ENCODE measurements at places on chromosomes 2 and 18.

GRCh38 chr2:142965443-142965842, 88.0 kb downstream of the KYNU start:
- no peak for DNase-seq

DNA sequence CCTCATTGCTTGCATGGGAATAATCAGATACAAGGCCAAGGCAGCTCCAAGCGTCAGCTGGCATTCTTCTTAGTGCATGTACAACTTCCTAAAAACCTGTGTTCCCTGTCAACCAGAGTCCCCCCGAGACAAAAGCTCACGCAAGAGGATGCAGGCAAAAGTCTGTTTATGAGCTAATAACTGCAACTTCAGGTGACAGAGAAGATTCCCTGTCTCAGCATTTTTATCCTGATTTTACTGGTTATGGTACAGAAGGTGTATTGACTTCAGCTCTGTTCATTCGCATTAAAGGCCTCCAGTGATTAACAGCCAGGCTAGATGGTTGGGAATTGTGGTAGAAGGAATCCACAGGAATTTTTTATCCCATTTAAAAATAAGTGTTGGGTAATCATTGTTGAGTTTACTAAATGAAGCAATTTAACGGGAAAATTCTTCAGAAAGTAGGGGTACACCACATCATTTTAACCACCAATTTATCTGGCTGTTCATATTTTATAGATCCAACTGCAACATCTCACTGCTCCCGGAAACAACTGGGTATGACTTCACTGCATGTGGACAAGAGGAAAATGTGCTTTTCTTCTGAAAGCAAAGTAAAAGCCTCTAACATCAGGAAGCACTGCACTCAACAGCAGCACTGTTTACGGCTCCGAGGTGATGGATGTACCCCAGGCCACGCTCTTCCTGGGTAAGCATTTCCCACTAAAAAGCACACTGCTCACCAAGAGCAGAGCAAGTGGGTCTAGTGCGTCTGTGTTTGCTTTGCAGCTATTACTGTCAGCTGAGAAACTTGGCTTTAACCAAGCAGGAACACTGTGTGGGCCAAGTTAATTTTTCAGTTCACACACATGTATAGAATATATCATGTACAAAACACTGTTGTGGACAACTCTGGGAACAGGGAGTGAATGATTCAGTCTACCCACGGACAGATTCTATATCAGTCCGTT, 31.9 kb downstream of the CCBE1 start:
- no peak for DNase-seq

DNA sequence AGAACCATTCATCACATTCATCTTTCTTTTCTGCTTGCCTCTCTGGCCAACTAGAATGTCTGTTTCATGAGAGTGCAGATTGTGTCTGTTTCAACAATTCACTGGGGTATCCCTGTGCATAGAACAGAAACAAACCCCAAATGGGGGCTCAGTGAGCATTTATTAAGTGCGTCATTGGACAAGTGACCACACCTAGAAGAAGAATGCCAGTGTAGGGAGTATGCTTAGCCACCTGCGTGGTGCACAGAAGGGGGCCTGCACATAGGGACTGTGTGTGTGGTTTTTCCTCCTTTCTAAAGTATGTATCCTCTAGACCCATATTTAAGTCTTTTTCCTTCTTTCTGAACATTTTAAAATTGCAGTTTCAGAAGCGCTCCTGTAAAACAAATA, 255.9 kb downstream of the AGAP1 start:
- no peak for DNase-seq

DNA sequence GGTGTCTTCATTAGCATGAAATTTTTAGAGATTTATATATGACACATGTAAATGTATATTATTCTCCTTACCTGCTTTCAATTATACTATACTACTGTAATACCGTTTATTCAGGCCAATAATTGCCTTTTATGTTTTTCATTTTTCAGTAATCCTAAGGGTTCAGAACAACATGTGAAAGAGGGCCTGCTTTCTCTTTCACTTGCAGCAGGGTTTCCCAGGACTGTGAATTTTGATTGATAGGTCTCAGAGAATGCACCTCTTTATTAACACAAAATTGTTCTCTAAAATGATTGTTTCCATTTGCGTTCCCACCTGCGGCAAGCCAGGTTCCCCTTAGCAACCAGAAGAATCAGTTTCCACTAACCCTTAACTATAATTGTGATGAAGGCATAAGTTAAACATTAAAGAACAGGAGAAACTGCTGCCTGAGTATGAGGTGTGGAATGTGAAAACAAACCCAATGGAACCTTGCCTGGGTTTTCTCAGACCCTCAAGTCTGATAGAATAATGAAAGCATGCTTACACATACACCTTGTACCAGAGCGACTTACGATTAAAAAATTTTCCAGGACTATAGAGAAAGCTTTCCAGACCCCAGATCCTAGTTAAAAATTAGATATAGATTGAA, 1591.2 kb upstream of the LRRTM1 start:
- DNase-seq, result no peak

- DNase-seq, result no peak
Measured at GRCh38 chr18:50401888-50402287, 27.0 kb downstream of the SKA1 start.

DNA sequence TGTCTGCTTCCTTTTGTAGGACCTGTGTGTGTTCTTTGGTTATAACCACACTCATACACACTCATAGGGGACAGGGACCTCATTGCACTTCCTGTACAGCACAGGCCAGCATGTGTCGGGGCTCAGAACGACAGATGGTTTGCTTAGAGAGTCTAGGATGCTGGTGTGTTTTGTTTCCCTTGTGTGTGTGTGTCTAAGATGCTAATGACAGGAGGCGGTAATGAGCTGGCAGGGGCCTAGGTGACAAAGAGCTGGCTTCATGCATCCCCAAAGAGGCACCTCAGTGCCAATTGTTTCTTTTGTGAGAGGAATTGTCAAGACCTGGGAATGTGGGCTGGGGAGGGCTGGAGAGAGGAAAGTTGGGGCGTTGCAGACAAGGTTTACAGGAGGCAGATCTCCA, 66.6 kb downstream of the CELF4 start:
- no peak for DNase-seq

DNA sequence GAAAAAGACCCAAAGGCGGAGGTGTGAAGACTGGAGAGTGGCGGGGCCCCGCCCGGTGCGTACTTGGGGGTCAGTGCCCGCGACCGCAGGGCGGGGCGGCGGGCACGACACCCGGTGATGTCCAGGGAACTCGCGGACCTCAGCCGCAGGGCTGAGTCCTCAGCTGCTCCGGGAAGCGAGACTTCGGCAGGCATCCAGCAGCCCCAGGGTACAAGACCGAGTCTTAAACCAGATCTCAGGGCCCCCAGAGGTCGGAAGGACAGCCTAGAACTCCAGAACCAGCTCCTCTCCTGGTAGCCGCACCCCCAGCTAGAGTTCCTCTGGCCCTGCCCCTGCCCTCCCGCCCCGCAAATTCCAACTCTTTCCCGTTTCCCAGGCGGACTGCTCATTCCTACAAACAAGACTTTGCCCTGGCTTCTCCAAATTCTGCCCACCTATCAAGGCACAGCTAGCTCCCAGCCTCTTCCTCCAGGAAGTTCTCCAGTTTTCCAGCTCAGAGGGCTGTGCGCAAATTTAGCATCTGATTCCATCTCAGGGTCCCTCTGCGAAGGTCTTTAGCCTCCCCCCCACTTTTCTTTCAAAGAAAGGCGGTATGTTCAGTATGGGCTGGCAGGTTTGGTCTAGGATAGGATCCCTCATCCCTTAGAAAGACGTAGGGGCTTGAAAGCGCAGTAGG, 26.0 kb upstream of the NOTO start:
- DNase-seq, result no peak

DNA sequence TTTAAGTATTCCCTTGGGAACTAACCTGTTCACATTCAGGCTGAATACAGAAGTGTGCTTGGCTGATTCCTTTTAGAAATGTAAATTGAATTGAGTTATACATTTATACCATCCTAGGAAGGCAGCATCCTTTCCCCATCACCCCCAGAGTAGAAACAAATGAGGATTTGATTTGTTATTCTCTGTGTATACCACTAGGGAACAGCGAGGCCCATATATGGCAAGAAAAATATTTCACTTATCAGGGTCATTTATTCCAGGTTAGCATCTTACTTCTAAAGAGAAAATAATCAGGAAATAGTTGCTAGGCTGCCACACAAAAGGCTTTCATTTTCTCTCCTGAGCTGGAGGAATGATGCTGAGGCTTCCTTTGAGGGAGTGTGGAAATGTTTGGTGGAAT, 516.9 kb downstream of the PIK3C3 start:
- no peak for DNase-seq

DNA sequence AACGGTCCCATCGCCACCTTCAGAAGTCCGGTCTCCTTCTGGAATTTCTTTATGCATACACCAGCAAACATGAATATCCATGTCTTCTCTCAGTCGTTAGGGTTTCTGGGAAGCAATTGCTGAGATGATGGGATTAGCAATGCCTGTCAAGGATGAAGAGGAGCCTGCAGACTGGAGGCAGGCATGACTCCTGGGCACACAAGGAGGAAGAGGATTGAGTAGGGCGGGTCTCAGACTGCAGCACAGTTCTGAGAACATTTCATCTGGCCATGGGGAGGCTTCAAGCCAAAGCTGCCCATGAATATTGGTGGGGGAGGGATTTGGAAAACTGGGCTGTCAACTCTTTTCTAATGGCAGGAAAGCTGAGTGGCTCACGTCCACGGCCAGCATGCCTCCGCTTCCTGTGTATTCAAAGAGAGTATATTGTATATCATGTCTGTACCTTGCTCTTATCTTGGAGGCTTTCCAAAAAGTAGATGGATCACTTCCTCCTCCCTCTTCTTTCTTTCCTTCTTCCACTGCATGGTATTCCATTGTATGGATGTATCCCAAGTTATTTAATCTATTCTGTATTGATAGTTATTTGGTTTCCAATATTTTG, 24.5 kb downstream of the MC2R start:
- DNase-seq, result no peak

DNA sequence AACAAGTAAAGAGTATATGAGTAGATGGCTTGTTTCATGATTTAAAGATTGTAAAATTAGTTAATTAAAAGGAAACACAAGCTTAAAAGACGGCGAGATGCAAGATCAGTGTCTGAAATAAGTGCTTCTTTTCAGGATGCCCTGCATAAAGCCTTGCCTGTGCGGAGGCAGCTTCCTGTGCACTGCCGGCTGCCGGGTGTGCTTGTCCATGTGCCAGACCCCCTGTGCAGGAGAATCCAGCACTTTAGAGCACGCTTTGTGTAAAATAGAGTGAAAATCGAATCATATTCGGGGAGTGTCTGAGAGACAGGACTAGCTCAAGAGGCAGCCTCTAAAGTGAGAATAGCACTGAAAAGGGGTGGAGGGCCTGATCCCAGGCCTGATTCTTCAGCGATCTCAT, 154.7 kb downstream of the CHST9 start:
- no peak for DNase-seq

DNA sequence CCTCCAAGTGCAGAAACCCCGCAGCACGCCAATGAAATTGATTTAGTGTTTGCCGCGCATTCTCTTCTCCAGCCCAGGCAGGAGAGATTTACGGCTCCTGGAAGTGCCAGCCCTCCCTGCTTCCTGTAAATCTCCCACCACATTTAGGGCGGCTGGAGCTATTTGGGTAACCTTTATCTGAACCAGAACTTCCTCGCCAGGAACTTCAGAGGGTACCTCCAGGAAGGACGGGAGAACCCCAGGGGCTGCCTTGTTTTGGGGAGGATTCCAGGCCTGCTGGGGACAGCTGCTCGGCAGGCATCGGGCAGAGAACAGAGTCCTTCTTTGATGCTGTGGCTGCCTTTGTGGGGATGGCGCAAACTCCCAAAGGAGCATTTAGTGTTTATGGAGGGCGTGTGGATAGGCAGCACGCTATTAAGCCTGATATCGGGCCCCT, 122.0 kb upstream of the MYCN start:
- no peak for DNase-seq

GRCh38 chr2:179440642-179441251, 176.1 kb upstream of the SESTD1 start:
- no peak for DNase-seq

- DNase-seq, result no peak
Measured at GRCh38 chr2:44201648-44202165, 33.0 kb downstream of the PPM1B start.

- DNase-seq, result peak; percentile 10
Measured at GRCh38 chr2:164028814-164029534, 293.2 kb upstream of the FIGN start.

GRCh38 chr18:76432970-76433767, 61.9 kb downstream of the ZNF516 start:
- DNase-seq, result no peak

- no peak for DNase-seq
Measured at GRCh38 chr2:223060201-223060825, 8.3 kb downstream of the KCNE4 start.

GRCh38 chr2:238646803-238647202, 201.1 kb upstream of the TWIST2 start:
- DNase-seq, result no peak

GRCh38 chr18:12456441-12456840, 48.7 kb downstream of the PRELID3A start:
- no peak for DNase-seq

DNA sequence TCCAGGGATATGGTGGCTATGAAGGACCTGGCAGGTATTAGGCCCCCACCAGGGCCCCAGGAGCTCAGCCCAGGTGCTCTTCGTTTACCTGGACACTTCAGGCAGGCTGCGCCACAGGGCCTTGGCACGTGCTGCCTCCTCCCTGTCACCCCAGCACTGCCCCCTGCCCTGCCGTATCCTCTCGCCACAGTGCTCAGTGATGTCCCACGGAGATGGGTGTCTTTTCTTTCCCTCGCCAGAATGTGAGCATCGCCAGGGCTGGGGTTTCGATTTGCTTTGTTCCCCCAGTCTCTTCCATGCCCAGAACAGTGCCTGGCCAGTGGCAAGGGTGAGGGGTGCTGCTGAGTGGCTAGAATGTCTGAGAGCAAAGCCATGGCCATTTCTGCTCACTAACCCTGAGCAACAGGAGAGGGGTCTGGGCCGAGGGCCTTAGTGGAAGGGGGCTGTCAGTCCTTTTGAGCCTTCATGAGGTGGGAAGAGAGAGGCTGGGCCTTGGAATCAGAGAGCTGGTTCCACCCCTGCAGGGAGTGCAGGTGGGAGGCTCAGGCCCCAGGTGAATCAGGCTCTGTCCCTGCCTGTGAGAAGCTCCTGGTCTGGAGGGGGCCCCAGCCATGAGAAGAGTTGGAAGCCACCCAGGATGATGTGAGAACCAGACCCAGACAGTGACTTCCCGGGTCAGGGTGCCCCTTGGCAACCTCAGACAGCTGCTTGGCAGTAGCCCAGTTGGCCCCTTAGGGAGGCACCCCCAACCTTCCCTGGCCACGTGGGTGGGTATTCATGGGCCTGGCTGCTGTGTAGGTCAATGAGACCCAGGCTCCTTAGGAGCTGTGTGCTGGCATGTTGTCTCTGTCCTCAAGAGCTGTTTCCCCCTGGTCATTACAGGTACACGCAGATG, 129.9 kb upstream of the HS6ST1 start:
- no peak for DNase-seq

- DNase-seq, result no peak
Measured at GRCh38 chr18:63079114-63079513, 240.5 kb downstream of the BCL2 start.

DNA sequence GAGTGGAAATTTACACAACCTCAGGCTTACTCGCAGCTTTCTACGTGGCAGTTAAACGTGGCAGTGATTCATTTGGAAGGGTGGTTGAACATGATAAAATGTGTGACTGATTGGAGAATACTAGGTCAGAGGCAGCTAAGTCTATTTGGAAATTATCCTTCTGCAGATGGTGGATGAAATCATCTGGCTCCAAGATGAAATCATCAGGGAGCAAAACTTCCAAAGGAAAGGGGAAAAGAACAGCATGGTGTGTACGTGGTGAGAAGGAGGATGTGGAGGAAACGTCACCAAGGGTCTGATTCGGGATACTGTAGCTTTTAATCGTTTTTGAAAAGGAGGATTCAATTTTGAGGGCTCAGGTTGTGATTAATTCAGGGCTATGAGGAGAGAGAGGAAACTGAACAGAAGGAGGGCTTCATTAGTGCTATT, 47.9 kb downstream of the COL3A1 start:
- DNase-seq, result peak; percentile 92
